Motor neuron (in vitro differentiated cells): ENCODE measurements at places on chromosomes 2 and 18. TPM values are rescaled to one million over a fixed set of nuclear protein-coding genes. Genes with fewer than 3 reads are reported as not detected.

Gene YES1
- 89.0 and 92.6 TPM in 2 replicates for total RNA-seq

Gene DSG3
- total RNA-seq: 0.05 TPM in 1 of 2 replicates, not detected in the other

Gene GCG
- total RNA-seq: not detected in 2 replicates

DNA sequence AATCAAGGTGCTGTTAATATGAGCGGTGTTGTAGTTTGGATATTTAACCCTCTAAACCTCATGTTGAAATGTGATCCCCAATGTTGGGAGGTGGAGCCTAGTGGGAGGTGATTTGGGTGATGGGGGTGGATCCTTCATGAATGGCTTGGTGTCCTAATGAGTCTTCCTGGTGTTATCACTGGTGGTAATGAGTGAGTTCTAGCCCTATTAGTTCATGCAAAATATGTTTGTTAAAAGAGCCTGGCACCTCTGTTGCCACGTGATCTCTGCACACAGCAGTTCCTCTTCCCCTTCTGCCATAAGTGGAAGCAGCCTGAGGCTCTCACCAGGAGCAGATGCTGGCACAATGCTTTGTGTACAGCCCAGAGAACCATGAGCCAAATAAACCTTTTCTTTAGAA lies 158.4 kb downstream of the FMNL2 start:
- ATAC-seq: no peak

- no peak for ATAC-seq
These were observed at the start of gene CD28 for GRCh38 chr2:203706403-203706802. Gene CD28 (plus strand): TSS chr2:203706639. CDS start chr2:203706697, 58 bp downstream.
